ENCODE measurements at places on chromosomes 11 and 22.

- DNase-seq, result no peak
These were observed 76.2 kb upstream of the GDPD4 start for GRCh38 chr11:77377734-77378133.

DNA sequence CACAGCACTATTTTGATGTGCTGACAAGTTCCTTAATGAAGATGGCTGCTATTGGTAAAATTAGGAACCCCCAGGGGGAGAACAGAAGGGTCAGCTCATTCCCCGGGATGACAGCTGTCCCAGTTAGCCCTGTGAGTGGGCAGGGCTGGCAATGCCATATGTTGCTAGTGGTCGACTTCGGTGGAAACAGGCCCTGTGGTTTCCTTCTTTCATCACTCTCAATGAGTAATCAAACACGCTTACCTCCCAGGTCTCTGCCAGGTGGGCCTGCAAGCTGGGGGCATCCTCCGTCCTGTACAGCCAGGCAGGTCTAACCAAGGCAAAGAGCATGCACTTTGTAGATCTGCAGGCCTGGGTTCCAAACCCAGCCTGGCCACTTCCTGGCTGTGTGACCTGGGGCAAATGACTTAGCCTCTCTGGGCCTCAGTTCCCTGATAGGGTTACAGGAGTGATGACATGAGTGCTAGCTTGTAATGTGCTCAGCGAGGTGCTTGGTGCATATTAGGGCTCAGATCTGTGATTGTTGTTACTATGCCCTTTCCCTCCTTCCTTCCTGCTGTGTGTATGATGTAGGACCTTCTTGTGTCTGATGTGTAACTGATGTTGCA lies 85.2 kb downstream of the TSPAN18 start:
- no peak for DNase-seq

DNA sequence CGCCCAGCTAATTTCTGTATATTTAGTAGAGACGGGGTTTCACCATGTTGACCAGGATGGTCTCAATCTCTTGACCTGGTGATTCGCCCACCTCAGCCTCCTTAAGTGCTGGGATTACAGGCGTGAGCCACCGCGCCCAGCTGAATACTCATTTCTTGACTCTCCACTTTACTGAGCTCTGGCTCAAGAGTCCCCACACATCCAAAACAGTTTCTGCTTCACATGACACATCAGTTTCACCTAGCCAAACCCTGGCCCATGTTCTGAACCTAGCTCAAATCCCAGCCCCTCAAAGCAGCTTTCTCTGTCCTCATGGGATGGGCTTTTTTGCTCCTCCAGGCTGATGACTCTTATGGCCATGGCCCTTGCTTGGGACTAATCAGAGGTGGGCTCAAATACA lies 9.8 kb downstream of the HYOU1 start:
- DNase-seq, result no peak

GRCh38 chr11:126319374-126319740 lies 15.5 kb downstream of the DCPS start:
- no peak for DNase-seq

DNA sequence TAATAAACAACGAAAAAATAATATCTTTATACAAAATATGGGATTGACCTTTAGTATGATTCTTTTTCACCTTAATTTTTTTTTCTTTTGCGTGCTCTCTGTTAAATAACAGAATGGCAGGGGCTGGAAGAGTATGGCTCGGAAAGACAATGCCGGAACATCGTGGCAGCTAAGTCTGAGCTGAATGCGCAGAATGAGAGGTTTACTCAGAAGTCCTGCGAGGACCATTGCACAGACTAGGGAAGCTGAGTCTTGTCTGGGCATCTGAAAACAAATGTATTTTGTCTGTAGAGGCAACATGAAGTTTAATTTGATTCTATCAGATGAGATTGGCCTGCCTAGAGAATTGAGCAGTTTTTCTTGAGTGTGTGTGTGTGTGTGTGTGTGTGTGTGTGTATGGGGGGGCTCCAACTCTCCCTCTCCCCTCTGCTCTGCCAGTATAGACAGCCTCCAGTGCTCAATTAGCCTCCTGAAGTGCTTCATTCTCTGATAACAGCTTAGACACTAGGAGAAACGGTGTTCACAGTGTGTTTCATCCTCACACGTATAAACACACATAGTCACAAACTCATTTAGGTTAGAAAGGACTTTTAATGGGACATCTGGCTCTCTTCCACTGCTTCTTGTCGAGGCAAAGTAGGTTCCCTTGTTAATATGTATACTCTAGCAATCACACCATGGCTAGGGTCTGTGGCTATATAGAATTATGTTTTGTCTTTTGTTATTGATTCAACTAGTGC lies 244.3 kb upstream of the SORL1-AS1 start:
- DNase-seq, result no peak

- no peak for DNase-seq
These were observed 164.5 kb upstream of the POU2AF2 start for GRCh38 chr11:111081021-111081511.

DNA sequence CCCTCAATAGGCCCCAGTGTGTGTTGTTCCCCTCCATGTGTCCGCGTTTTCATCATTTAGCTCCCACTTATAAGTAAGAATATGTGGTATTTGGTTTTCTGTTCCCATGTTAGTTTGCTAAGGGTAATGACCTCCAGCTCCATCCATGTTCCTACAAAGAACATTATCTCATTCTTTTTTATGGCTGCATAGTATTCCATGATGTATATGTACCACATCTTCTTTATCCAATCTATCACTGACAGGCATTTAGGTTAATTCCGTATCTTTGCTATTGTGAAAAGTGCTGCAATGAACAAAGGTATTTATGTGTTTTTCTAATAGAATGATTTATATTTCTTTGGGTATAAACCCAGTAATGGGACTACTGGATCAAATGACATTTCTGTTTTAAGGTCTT lies 42.1 kb downstream of the SLC36A4 start:
- no peak for DNase-seq

DNA sequence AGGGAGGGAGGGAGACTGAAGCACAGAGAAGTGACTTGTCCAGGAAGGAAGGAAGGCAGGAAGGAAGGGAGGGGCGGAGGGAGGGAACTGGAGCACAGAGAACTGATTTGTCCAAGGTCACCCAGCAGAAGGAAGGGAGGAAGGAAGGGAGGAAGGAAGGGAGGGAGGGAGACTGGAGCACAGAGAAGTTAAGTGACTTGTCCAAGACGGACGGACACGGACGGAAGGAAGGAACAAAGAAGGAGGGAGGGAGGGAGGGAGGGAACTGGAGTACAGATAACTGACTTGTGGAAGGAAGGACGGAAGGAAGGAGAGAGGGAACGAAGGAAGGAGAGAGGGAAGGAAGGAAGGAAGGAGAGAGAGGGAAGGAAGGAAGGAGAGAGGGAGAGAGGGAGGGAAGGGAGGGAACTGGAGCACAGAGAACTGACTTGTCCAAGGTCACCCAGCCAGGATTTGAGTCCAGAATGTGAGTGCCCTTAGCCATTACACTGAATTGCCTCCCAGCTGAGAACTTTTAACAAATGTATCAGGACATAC lies 1.5 kb downstream of the SLC35F2 start:
- no peak for DNase-seq

DNA sequence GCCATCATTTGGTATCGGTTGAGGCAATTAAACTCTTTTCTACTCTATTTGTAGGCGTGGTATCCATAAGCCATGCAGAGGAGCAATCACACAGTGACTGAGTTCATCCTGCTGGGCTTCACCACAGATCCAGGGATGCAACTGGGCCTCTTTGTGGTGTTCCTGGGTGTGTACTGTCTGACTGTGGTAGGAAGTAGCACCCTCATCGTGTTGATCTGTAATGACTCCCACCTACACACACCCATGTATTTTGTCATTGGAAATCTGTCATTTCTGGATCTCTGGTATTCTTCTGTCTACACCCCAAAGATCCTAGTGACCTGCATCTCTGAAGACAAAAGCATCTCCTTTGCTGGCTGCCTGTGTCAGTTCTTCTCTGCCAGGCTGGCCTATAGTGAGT lies 8.4 kb downstream of the OR9G4 start:
- no peak for DNase-seq

- DNase-seq, result no peak
These were observed 2.3 kb downstream of the CTTN start for GRCh38 chr11:70400643-70401042.

DNA sequence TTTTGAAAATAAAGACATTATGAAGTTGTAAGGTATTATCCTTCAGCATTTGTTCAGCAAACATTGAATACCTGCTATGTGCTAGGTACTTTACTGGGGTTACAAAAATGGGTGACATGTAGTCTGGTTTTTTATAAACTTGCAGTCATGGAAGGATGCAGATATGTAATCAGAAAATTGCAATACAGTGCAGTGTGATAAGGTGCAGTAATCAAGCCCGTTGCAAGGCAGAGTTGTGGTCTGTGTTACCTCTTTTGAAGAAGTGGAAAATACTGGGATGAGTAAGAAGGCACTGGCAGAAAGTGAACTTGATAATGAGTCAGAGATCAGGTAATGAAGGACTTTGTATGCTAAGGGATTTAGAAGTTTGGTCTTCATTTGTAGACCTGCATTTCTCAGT lies 8.1 kb downstream of the FBXO7 start:
- no peak for DNase-seq

DNA sequence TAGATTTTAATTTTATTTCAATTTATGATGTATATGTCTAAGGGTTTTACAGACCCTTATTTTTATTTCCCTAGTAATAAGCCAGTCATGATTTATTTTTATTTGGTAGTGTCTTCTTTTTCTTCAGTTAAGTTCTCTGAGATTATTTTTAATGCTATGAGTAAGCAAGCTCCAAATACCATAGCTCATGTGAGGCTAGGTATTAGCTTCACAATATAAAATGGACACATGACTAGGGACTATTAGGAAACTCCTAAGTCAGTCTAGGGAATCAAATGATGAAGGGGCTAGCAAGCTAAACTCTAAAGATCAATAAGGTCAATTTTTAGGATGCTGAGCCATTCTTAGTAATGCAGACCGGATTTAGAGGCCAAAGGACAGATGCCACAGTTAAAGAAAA lies 45.9 kb downstream of the CKAP5 start:
- no peak for DNase-seq

DNA sequence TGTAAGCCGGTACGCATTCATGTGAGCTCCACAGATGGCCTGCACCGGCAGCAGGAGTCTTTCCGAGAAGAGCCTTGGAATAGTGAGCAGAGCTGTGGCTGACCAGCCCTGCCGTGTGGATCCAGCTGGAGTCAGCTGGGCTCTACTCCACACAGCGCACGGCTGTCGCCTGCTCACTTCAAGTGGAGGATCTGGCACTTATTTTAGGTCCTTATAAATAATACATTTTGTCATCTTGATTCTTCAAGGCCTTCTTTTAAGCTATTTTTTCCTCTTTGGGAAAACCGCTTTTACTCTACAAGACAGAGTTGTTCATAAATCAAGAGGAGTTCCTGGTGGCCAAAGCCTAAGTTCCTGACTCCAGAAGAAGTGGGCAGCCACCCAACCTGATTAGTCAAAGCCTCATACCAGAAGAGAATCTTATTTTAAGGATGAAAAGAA lies 93.8 kb downstream of the KCNC1 start:
- no peak for DNase-seq

GRCh38 chr11:116888884-116889549 lies 51.6 kb upstream of the APOA1 start:
- no peak for DNase-seq

DNA sequence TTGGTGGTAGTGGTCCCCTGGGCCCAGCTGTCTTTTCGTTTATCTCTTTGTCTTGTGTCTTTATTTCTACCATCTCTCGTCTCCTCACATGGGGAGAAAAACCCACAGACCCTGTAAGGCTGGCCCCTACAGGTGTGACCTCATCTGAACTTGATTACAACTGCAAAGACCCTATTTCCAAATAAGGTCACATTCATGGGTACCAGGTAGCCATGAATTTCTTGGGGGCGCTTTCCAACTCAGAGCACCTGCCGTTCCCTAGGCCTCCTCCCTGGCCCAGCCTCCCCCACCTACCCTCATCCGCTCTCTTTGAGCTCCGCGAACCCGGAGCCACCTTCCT lies 14.0 kb upstream of the RRP7A start:
- DNase-seq, result no peak

- no peak for DNase-seq
These were observed 3.8 kb upstream of the OR5A2 start for GRCh38 chr11:59429924-59430516.

DNA sequence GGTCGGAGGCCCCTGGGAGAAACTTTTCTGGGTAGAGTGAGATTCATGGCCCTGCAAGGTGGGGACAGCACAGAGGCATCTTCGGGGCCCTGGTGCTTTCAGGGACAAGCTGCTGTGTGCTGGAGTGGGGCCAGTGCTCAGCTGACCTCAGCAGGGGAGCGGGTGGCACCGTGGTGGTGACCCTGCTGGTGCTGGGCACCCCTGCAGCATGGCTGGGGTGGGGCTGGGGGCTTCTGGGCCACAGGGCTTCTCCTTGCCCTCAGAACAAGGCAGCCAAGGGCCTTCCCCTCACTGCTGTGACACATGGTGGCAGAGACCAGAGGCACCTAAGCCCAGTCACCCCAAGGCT lies 24.9 kb upstream of the GNB1L start:
- DNase-seq, result no peak
